ENCODE measurements at places on chromosomes 1 and 21.

DNA sequence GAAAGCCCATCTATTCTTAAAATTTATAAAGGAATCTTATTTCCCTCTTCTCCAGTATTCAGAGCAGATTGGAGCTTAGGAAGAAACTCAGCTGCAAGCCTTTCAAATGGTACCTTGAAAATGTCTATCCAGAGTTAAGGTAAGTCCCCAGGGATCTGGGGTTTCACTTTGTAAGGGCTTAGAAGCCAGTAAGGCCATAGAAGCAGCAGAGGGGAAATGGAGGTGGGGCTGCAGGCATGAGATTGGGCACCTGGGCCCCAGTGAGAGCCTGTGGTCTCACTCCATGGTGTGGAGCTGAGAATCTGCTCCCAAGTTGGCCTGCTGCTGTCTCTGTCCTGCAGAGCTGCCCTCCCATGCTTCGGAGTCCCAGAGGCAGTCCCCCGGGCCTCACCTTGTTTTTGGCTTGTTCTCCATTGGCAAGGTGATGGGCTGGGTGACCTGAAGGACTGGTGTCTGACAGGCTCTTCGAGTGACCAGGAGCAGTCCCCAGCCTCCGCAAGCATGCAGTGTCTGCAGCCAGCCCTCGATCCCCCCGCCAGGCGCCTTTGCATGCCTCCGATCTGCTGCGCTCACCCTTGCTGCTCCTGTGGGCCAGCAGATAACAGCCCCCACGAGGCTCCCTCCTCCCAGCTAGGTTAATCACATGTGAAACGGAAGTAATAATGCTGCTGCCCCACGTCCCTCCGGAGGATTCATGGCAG, 163.1 kb downstream of the PGBD5 start:
- no peak for DNase-seq

DNA sequence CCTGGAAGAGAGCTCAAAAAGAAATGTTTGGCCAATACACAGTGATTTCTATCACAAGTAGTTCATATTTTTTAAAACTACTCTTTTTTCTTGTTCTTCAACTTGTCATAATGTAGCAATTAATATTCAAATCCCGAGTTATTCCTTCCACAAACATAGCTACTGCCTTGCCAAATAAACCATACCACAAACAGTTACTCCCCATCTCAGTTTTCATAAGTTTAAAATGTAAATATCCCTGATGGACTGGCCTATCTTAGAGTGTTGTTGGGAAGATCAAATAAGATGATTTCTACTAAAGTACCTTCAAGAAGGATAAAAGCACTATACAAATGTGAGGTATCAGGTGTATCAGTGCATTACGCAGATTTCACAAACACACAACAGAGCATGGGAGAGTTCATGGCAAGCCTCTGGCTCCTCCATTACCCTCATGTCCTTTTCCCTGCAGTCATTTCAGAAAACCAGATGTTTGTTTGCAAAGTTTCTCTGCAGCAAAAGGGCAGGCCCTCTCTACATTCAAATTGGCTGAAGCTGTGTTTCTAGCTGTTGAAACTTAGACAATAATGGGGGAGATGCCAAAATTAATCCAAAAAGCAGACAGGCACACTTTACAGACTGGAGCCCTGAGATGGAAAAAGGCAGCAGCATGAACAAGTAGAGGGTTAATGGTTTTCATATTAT, 16.1 kb downstream of the WLS start:
- DNase-seq, result no peak

DNA sequence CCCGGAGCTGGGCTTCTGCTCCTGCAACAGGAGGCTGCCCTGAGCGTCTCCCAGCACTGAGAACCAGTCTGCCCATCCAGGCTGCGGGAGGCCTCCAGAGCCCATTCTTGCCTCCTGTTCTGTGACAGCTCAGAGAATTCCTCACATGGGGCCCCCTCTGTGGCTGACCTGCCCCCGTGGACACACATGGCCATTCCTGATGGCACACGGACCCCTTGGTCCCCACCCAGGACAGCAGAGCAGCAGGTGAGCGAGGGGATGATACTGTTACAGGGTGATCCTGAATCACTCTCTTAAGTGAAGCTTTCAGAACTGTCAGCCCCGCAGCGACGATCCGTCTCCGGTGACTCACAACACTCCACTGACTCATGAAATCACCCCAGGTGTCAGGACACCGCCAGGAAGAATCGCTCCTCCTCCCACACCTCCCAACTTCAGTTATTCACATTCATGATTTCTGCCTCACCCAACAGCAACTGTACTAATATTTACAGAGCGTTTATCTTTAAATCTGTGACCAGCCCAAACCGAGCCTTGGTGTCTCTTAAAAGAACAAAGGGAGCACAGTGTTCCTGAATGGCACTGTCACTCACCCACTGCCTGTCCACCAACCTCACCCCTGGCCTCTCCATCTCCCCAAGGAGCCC, 22.5 kb downstream of the CHD5 start:
- no peak for DNase-seq

DNA sequence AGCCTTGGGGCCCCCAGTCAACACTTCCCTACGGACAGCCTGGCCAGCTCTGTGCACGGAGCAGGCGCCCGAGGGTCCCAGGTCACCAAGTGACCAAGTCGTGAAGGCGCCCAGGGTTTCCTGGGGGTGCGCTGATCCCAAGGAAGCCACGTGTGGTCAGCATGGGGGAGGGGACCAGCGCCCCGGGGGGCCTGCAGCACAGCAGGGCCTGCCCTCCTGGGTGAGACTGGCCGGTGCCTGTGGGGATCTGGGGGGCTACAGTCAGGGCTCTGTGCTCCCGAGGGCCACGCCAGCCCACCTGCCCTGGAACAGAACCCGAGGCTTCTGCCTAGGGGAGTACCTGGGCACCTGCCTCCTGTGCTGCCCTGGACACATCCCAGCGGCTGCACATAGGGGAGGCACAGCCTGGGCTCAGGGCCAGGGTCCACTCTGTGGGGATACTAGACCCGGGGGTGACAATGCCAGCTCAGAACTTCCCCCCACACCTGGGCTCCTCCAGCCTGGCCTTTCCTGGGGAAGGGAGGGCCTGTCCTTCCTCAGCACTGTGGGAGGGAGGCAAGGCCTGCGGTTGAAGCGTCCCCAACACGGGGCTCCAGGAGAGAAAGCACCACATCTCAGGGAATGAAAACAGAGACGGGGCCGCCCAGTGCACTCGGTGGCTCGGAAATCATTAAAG, 6.2 kb upstream of the POFUT2 start:
- no peak for DNase-seq
